Activated CD4-positive, alpha-beta T cell treated with anti-CD3 and anti-CD28 coated beads, Interleukin-2, amount 50 U/mL, for 24 hours (primary cell): ENCODE measurements at places on chromosomes 7 and 10.

- DNase-seq, result no peak
Measured at GRCh38 chr10:88205842-88206446, 342.5 kb downstream of the PTEN start.

GRCh38 chr7:140048138-140048537 is 14.6 kb downstream of the PARP12 start:
- DNase-seq, result no peak

GRCh38 chr10:17237915-17238444 is 9.9 kb downstream of the VIM start:
- no peak for DNase-seq

DNA sequence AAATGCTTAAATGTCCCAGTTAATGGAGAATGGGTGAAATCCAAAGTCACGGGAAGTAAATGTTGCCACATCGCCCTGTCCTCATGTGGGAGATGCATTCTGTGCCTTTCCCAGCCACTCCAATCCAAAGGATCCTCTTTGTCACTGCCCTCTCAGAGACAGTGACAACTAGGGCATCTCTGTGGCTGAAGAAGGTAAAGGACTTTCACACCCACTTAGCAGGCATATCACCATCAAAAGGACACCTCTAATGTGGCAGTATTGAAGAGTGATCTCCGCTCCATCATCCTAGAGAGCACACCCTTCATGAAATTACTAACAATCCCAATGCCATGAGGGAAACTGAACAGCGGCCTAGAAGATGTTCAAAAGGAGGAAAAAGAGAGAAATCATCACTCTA is 13.6 kb downstream of the ATXN7L1 start:
- DNase-seq, result no peak

DNA sequence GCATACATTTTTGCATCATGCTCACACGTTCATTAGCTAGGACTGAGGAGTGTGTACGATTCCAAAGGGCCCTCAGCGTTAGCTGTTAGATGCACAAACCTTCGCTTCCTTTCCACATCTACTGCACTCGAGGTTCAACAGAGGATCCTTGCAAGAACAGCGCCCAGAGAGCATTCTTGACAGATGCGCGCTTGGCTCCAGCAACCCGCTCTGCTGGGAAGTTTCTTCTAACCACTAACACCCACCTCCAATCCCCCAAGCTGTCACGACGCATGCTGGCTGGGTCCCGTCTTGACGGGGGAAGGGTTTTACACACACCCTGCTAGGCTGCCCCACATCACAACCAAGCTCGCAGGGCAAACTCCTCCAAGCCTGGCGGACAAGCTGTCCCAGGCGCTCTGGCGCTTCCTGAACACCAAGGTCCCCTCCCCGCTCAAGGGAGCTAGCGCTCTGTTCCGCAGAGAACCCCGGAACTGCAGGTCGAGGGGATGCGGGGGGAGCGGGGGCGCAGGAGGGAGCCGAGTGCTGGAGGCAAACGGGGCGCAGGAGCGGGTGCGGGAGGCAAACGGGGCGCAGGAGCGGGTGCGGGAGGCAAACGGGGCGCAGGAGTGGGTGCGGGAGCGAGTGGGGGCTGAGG is 653 bp upstream of the ADRB1 start:
- no peak for DNase-seq

DNA sequence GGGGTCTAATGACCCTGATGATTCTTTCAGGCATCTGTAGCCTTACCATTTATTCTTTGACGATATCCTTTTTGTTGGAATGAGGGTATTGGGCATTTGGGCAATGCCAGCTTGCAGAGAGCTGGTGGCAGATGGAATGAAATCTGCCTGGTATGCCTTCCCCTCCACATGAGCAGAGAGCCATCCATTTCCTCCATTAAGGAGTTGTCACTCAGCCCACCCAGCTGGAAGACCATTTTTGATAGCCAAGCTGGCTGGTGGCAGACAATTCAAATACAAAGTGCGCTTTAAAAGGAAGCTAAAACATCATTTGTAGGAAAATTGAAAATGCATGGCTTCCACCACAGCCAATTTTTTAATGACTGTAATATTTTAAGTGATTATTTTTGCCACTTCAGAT is 240.1 kb upstream of the SLC26A5 start:
- no peak for DNase-seq

GRCh38 chr10:624605-625332 is 64.7 kb downstream of the DIP2C start:
- DNase-seq, result no peak

GRCh38 chr10:34295142-34295548 is 520.0 kb downstream of the PARD3 start:
- no peak for DNase-seq

DNA sequence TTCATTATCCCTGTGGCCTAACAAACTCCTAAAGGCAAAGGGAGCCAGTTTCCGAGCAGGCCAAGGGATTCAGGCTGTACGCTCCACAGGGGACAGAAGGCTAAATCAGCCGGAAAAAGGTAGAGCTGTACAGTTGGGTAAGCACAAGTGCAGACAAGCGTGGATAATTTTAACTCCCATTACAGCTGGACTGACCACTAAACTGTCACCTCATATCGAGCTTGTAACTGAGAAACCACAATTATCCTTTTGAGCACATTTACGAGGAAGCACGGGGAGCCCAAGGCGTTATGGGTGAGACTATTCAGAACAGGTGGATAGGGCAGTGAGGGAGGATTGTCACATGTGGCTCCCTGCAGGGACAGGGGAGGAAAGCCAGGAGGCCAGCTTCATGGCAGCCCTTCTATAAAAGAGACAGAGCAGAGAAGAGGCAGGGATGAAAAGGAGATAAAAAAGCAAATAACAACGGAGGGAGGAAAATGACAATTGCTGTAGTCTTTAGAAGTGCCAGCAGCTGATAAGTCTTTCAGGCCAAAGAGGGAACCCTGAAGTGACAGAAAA is 288.0 kb downstream of the FGFR2 start:
- DNase-seq, result no peak

DNA sequence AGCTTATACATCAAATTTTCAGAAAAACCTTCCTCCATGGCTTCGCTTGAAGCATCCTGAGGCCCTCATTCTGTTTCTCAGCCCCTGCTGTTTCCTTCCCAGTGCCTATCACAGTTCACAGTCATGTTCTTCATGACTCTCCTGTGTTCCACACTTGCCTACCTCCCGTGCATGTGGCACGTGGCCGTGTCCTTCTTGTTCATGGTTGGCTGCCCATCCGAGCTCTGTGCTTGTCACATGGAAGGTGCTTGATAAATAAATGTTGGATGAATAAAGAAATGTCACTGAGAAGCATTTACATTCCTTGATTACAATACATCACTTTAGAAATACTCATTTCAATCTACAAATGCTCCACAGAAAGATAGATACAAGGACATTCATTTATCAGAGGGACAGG is 23.7 kb upstream of the EGFR start:
- DNase-seq, result no peak

DNA sequence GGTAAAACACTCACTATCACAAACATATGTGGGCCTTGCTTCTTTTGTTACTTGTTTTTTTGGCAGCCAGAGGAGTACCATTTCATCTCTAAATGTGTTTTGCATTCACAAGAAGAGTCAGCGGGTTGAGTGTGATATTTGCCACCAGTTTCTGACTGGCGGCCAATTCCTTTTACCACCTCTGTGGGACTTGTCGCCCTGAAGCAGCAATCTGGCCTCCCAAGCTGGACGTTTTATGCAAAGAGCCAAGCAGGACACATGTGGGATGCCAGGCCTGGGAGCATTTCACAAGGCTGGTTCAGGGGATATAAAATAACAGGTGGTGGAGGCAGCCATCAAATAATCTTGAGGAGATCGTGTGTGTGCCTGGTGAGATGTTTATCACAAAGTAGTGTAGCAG is 61.8 kb upstream of the TRIL start:
- DNase-seq, result no peak

DNA sequence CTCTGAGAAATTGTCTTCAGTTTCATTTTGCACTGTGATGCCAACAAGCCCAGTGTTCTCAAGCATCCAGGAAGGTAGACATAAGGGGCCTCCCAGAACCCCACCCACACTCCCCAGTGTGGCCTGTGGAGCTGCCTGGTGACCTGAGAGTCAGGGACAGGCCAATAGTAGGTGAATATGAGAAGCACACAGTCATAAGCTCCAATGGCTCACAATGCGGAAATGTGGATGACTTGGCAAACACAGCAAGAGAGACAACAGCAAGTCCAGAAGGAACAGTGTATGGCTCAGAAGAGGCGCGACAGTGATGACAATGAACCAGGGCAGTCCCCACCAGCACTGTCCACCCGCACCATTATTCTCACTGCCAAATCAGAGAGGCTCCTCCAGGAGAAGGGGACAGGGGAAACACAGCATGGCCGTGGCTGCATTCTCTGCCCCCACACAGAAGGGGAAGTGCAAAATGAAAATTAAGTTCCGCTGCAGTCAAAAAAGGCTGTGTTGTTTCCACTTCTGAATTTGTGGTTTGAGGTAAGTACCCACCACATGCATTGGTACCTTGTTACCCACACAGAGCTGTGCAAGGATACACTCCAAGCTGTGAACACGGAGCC is 419.8 kb downstream of the GRID1 start:
- DNase-seq, result no peak

DNA sequence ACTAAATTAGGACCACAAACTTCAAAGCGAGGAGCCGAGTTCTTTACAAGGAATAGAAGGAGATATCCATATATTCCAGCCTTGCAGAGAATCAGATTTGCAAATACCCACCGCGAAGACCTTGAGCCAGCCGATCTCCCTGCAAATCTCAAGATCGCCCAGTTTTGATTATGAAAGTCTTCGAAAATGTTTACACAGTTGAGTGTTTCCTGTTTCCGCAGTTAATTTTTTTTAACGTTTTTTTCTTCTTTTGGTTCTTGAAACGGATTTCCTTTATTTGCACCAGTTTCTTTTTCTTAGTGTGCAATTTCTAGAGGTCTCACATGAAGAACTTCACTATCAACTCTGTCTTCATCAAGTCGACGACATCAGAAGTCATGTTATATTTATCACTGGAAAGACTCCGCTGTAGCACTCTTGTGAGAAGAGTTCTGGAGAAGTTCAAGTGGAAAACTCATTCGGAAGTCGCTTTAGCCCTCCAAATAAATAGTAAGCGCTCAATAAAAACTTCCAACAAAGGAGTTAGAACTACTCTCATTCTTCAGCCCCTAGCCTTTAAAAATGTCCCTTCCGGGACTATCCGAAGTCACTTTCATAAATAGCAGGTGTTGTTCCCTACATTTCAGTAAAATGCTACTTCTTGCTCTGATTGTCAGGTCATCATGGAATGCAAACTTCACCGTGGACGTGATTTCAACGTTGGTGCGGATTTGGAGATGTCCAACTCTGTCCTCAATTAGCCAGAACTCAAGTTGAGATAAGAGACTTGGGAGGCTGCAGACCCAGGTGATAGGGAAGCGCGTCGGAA is 11.9 kb upstream of the SPAG6 start:
- no peak for DNase-seq

- DNase-seq, result no peak
Measured at GRCh38 chr7:44772867-44773266, 23.6 kb upstream of the PPIA start.

GRCh38 chr10:18059826-18060559 is 80.2 kb upstream of the CACNB2 start:
- DNase-seq, result no peak

DNA sequence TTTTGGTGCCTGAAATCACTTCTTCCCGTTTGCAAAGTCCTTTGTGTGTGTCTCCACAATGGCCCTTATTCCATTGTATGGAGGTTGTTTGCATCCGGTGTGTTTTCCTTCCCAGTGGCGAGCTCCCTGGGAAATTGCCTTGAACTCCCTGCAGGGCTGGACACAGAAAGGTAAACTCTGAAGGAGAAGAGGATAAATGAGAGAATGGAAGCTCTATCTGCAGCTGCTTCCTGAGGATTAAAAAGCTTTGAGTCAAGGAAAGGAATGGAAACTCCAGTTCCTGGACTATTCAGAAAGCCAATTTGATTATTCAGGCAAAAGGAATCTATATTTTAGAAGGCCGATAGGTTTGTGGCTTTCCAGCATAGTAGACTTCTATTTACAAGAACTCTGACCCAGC is 4.4 kb upstream of the GRK5 start:
- no peak for DNase-seq

GRCh38 chr7:143265017-143265693 is 1.9 kb downstream of the GSTK1 start:
- DNase-seq, result no peak

DNA sequence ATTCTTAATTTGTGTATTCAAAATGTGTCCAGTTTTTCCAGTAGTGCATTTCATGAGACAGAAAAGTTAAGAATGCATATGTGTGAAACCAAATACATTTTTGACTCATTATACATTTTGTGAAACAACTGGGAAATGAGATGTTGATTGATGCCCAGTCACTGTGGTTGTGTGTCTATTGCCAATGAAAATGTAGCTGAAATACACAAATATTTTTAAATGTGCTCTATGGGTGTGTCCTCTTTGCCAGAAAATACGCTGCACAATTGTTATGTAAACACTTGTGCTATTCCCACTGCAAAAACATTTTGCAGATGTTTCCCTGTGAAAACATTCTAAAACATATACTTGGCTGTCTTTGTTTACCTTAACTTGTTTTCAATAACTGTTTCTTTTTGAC is 395.2 kb downstream of the TFEC start:
- no peak for DNase-seq

DNA sequence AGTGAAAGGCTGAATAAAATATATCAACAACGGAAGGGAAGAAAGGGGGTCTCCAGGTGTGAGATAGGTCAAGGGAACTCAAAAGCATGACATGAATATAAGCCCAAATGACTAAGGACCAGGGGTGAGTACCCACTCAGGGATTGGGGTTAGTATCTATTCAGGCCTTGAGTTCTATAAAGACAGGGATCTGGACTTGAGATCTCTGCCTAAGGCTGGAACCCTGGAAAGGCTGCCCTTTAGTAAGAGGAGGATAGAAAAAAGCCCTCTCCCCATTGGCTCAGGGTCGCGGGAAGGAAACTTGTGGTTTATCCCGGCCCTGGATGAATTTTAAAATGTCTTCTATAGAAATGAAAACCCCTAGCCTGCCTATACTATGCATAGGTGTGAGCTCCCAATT is 2.4 kb upstream of the ITPRIP start:
- no peak for DNase-seq

GRCh38 chr7:41880107-41880506 is 177.2 kb upstream of the INHBA start:
- DNase-seq, result no peak

GRCh38 chr10:120477743-120478141 is 20.7 kb downstream of the PLPP4 start:
- no peak for DNase-seq

DNA sequence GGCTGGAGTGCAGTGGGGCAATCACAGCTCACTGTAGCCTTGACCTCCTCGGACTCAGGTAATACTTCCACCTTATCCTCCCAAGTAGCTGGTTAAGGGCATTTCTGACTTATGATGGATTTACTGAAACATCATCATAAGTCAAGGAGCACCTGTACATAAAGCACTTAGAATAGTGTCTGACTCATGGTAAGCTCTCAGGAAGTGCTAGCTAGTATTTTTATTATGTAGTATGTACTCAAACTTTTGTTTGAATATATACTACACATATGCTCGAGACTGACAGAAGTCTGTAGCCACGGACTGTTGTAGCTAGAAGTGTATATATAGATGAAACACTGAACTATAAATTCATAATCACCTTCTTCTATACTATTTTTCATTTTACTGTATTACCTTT is 107.5 kb upstream of the DNAJB12 start:
- no peak for DNase-seq
